ENCODE measurements at places on chromosomes 7 and 10. TPM values are rescaled to one million over a fixed set of nuclear protein-coding genes. Genes with fewer than 3 reads are reported as not detected.

The EPO gene
- total RNA-seq = not detected

The HOXA6 gene
- not detected for total RNA-seq

The FAM25C gene
- total RNA-seq = not detected

The JAKMIP3 gene
- 0.08 TPM for total RNA-seq

The TUBB8 gene
- not detected for total RNA-seq

Measured in smooth muscle cell of the coronary artery (primary cell).